ENCODE measurements at places on chromosomes 6 and 20.

GRCh38 chr6:2909718-2910117 is 6.6 kb upstream of the SERPINB9 start:
- no peak for DNase-seq

GRCh38 chr20:47392721-47393073 is 36.2 kb upstream of the ZMYND8 start:
- no peak for DNase-seq

DNA sequence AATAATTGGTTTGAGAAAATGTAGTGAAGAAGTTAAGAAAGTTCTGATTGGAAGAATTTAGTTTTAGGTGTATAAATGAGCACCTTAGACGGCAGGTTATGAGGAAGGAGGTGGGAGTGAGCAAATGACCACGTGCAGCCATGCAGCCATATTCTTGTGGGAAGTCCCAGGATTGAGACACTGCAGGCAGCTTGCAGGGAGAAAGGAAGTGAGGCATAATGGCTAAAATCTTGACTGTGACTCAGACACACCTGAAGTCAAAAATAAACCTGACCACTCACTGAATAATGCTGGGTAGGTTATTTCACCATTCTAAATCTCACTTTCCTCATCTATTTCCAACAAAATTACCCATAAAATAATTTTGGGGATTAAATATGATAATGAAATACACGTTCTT is 16.6 kb downstream of the DSE start:
- no peak for DNase-seq

DNA sequence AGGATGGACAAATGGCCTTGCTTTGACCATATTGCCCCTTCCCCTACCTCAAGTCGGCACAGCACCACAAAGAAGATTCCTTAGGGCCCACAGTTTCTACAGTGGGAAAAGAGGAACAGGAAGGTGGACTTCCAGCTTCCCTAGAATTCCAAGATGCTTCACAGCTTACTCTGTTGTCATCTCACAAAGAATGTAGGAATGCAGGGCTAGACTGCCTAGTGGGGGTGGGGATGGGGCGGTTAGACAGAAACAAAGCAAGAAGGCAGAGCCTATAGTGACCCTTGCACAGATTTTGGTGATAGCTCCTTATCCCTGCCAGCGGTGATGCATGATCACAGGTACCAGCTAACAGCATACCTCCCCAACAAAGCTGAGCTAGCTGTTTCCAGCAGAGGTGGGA is 607.6 kb upstream of the MAN1A1 start:
- no peak for DNase-seq

- no peak for DNase-seq
Observed at GRCh38 chr6:21278375-21278745, 315.2 kb upstream of the SOX4 start.
